ENCODE measurements at places on chromosomes 13 and 19.

- DNase-seq = no peak
Measured at GRCh38 chr13:91134803-91135184, 212.7 kb upstream of the MIR17HG start.

DNA sequence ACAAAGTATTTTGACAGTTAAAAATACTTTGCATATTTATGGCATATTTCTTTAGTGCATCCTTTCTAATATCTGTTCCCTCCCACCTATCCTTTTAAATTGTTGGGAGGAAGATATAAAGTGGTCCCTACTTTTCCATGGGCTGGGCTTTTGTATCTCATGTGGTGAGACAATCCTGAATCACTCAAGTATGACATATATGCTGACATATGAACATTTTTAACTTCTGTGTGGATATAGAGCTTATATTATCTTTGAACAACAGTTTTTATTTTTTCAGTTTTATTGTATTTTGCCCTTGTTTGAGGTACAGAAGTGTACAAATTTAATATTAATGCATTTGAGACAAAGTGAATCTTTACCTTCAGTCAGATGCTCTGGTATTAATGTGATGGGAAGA is 3.4 kb downstream of the ZMYM2 start:
- no peak for DNase-seq

GRCh38 chr19:4140237-4140711 is 13.2 kb upstream of the CREB3L3 start:
- peak; percentile 28 for DNase-seq

GRCh38 chr13:33934951-33935371 is 117.0 kb downstream of the RFC3 start:
- no peak for DNase-seq

DNA sequence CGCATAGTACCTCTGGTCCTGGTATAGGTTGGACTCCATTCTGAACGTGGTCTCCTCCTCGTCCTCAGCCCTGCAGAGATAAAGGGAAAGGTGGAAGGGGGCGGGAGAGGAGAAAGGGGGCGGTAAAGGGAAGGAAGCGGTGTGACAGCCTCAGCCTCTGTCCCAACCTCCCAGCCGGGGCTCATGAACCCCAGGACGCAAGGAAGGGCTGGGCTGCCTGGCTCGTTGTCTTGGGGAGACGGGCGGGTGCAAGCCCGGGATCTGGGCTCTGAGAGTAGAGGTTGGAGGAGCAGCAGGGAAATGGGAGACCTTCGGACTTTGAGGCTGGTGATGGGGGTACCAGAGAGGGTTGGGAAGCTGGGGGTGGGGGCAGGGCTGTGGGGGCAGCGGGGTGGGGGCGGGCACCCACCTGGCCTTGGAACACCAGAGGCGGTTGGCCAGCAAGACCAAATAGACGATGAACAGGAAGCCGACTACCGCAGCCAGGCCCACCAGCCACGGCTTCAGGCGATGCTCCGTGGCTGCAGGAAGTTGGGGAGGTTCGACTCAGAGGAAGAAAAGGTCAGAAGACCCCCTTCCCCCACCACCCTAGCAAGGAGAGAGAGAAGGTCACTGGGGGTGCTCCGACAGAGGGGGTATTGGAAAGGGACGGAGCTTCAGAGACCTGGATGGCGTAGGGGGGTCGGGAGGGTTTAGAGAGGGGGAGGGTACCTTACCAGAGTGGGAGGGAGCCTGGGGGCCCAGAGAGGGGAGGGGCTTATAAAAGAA is 1.7 kb downstream of the SMIM24 start:
- no peak for DNase-seq

Measured in stimulated activated CD4-positive, alpha-beta T cell treated with anti-CD3 and anti-CD28 coated beads, Interleukin-2, amount 100 ng/mL, for 24 hours (primary cell).